ENCODE measurements at places on chromosomes 5 and 9.

DNA sequence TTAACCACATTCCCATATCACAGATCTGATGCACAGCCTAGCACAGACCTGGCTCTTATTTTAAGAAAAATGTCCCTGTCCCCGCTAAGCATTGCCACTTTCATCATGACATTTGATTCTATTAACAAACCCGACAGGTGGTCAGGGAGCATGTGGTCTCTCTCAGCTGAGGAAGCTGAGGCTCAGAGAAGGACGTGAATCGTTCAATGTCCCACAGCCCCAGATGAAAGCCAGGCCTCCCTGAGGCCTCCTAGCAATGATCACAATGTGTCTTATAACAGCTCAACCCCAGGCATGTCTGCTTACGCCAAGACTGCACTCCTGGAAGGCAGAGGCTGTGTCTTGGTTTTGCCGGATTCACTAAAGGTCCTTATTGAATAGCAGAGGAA, 10.4 kb upstream of the CRB2 start:
- no peak for DNase-seq

- peak; percentile 30 for DNase-seq
Measured at GRCh38 chr9:89497978-89498851, at the start of gene SEMA4D. SEMA4D (minus strand) TSS chr9:89498113; CDS start chr9:89405456, 92,657 bp downstream.

- no peak for DNase-seq
Measured at GRCh38 chr5:98318386-98318785, 455.1 kb upstream of the RGMB start.

DNA sequence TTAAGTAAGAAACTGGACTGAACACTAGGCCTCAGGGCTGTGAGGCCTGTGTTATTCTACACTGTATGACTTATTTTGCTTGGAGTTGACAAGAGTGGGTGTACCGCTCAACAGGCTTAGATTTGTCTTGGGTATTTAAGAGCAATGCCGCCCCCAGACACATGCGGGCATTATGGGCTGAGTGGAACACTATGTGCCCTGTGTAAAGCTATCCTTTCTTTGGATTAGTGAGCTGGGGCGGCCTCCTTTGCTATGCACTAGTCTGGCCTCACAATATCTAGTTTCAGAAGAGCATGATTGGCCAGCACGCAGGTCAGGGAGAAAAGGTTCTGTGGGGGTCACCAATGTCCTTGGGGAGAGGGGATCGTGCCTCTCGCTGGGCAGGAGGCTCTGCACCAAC, 206.3 kb upstream of the GDNF start:
- DNase-seq = no peak

GRCh38 chr5:132198571-132198970, 29.1 kb downstream of the P4HA2 start:
- no peak for DNase-seq

DNA sequence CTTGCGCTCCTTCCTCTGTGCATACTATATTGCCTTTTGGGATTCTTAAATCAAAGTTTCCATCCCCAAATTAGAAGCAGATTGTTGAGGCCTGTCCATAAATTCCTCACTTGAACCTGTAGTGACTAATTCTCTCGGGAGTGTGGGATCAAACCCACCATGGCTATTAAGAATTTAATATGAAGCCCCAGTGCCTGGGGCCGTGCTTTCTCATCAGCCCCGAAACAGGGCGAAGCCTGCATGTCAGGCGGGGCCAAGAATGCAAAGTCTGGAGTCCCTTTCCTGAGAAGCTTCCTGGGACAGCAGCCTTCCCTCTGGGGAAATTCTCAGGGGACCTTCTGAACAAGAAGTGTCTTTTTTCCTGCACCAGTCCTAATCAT, 29.3 kb upstream of the FAT2 start:
- DNase-seq = no peak
